ENCODE measurements at places on chromosomes 7 and 10.

- no peak for DNase-seq
Observed at GRCh38 chr10:122021379-122021778, 32.4 kb downstream of the TACC2 start.

DNA sequence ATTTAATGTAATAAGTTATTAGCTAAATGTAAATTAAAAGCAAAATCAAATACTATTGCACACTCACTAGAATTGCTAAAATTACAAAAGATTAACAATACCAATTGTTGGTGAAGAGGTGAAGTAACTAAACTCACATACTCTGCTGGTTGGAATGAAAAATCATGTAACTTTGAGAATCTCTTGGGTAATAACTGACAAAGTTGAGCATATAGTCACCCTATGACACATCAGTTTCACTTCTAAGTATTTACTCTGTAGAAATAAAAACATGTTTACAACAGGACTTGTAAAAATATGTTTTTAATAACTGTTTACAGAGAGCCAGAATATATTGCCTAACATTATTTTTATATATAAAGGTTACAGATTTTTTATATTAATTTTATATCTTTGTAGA is 33.6 kb downstream of the CNTNAP2 start:
- no peak for DNase-seq

DNA sequence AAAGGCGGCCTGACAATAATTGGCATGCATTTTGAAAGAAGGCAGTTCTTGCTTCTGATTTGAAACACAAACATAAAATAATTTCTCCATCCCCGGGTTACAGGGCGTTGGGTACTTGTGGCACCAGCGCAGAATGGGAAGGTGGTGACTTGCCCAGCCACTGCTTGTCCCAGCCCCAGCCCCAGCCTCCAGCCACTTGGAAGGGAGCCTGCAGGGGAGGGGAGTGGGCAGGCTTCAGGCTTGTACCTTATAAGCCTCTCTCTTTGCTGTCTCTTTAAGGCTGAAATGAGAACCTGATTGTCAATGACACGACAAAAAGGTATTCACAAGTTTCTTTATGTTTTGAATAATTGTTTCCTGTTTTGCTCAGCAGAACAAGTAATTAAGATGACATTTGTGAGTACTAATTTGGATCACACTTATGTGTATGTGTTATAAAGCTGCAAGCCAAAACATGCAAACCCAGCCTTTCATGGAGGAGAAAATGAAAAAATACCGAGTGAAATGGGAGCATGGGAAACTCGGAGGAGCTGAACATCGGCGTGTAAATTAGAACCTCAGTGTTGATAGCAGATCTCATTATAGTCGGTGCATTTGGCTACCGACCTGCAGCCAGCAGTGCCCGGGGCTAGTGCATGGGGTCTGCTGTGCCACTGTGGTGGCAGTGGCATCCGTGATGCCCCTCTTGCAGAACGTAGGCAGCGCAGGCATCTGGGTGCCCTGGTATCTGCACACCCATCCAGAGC is 129.9 kb downstream of the EBF3 start:
- no peak for DNase-seq

GRCh38 chr10:109676703-109677102 is 246.6 kb downstream of the XPNPEP1 start:
- peak; percentile 23 for DNase-seq

DNA sequence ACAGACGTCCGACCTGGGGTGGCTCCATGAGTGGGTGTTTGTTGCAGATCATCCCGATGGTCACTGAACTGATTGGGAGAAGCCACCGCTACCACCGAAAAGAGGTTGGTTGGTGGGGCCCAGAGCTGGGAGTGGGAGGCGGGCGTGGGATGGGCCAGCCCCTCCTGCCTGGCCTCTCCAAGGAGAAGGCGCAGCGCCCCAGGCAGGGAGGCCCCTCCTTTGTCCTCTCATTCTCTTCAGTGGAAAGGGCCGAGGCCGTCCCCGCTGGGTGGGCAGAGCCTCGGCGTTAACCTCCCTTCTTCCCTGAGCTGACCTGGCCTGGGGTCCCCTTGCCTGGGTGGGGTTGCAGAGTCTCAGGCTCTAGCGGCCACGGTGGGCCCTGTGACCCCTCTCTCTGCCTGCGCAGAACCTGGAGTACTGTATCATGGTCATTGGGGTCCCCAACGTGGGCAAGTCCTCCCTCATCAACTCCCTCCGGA is 5.2 kb downstream of the MTG1 start:
- no peak for DNase-seq

- DNase-seq: no peak
Observed at GRCh38 chr10:9052767-9053166, 998.3 kb downstream of the GATA3 start.

GRCh38 chr7:41303709-41304108 is 399.2 kb downstream of the INHBA start:
- DNase-seq: no peak
